ENCODE measurements at places on chromosomes 6 and 20. TPM values are rescaled to one million over a fixed set of nuclear protein-coding genes. Genes with fewer than 3 reads are reported as not detected.

C20orf202 gene
- under 0.01 TPM for total RNA-seq

PI16 gene
- total RNA-seq = not detected

LCA5 gene
- 2.2 TPM for total RNA-seq

ADTRP gene
- 0.38 TPM for total RNA-seq

RAB44 gene
- under 0.01 TPM for total RNA-seq

SLCO4A1 gene
- 0.90 TPM for total RNA-seq

HRH3 gene
- total RNA-seq = not detected

TREML2 gene
- total RNA-seq = not detected

IRF4 gene
- total RNA-seq = under 0.01 TPM

FNDC11 gene
- 1.3 TPM for total RNA-seq

KCNK15 gene
- not detected for total RNA-seq

CCDC170 gene
- total RNA-seq = under 0.01 TPM

AGER gene
- total RNA-seq = 0.39 TPM

PRL gene
- not detected for total RNA-seq

NHSL1 gene
- total RNA-seq = 48.5 TPM

DPPA5 gene
- total RNA-seq = not detected

GCNT2 gene
- total RNA-seq = 57.8 TPM

SPDEF gene
- total RNA-seq = not detected

TLDC2 gene
- total RNA-seq = 0.13 TPM

BPIFA1 gene
- not detected for total RNA-seq

BTN1A1 gene
- total RNA-seq = not detected

WASF1 gene
- 9.5 TPM for total RNA-seq

TNFRSF6B gene
- 15.4 TPM for total RNA-seq

All from dermis microvascular lymphatic vessel endothelial cell (primary cell).